WTC11 (cell line): ENCODE measurements at places on chromosomes 3 and 15. TPM values are rescaled to one million over a fixed set of nuclear protein-coding genes. Genes with fewer than 3 reads are reported as not detected.
A peak's percentile ranks its signal among the peaks of the same experiment; 100 is the strongest.

MYEF2 gene
- total RNA-seq, result 109 to 112 TPM (median 111 TPM) in 3 replicates

ZNF35 gene
- 11.1 to 17.2 TPM (median 13.9 TPM) in 3 replicates for total RNA-seq

MINDY2 gene
- 27.0 to 29.9 TPM (median 29.6 TPM) in 3 replicates for total RNA-seq

AP3B2 gene
- 15.2 to 17.7 TPM (median 17.5 TPM) in 3 replicates for total RNA-seq

CCR3 gene
- total RNA-seq, result not detected in 3 replicates

REC114 gene
- not detected in 3 replicates for total RNA-seq

GOLGA8T gene
- 0.78 to 1.0 TPM (median 0.92 TPM) in 3 replicates for total RNA-seq

- no peaks in the 10 kb centered on the region for H3K27me3 ChIP-seq
- H3K4me3 ChIP-seq, result no peak overlapping the region
These were observed 508.9 kb upstream of the ADAMTS9 start for GRCh38 chr3:65196663-65197062.

DNA sequence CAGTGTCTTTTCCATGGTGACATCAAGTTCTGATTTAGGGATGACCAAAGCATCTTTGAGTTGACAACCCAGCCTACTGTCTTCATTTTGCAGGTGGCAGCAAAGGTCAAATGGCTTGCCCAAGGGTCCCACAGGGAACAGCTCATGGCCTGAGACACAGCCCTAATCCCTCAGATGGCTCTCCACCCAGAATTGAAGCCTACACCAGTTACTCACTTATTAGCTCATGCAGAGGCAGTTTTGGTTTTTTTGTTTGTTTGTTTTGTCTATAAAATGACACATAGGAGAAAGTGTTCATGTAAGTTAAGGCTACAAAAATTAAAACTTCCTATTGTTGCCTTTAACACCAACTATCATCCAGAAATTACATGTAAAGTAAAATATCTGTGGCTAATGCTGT, 167.9 kb downstream of the OSBPL10 start:
- no peaks in the 10 kb centered on the region for H3K36me3 ChIP-seq
- no peak overlapping the region for H3K4me3 ChIP-seq
- no peak for DNase-seq

GRCh38 chr15:51229907-51230330, 108.5 kb downstream of the CYP19A1 start:
- H3K4me3 ChIP-seq, result no peak overlapping the region
- DNase-seq, result no peak
- no peaks in the 10 kb centered on the region for H3K27me3 ChIP-seq

DNA sequence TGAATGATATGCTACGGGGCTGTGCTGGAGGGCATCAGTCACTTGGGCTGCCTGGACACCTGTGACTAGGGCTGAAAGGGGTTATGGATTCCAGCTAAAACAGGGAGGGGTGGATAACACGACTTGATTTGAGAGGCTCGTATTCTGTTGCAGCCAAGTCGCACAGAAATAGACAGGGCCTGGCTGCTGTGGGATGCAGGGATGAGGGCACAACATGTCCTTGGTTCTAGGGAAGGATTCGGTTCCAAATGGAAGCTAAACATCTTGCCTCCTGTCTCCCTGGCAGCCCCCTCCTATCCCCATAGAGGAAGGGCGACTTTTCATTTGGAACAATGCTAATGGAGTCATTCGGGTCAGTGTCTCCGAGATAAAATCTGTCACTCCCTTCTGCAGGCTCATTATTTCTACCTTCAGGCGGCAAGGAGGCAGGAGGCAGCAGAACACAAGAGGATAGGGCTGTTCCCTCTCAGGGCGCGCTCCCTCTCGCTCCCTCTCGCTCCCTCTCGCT, 433.8 kb upstream of the RBMS3 start:
- no peak for DNase-seq
- H3K36me3 ChIP-seq, result no peaks in the 10 kb centered on the region
- H3K27me3 ChIP-seq, result no peaks in the 10 kb centered on the region
- H3K4me1 ChIP-seq, result peaks cover 20% of the 10 kb centered on the region
- H3K27ac ChIP-seq, result no peak overlapping the region

GRCh38 chr3:133274477-133274876, 125.4 kb upstream of the BFSP2 start:
- H3K27me3 ChIP-seq, result no peaks in the 10 kb centered on the region
- no peaks in the 10 kb centered on the region for H3K36me3 ChIP-seq
- no peak for DNase-seq
- H3K4me1 ChIP-seq, result peaks cover 28% of the 10 kb centered on the region

DNA sequence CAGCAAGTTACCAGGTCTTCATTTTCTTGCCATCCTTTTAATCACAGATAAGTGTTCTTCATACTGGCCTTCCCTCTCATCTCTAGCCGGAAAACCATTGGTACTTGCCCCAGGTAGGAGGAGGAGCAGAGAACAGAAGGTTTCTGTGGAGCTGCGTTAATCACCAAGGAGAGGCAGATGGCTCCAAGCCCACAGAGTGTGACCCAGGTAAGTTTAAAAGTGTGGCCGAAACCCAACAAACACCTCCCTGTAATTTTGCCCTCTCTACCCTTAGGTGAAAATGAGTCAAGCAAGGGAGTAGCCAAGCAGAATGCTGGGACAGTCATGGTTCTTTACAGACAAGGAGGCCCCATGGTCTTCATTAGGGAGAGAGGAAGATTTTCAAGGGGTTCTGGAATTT, 37.3 kb downstream of the NFKBIZ start:
- no peak overlapping the region for H3K4me3 ChIP-seq
- no peaks in the 10 kb centered on the region for H3K27me3 ChIP-seq
- DNase-seq, result no peak
- no peaks in the 10 kb centered on the region for H3K4me1 ChIP-seq
- H3K27ac ChIP-seq, result no peak overlapping the region
- H3K36me3 ChIP-seq, result 0 out of 2 replicates have a peak, but pooled peaks cover 3% of the 10 kb centered on the region

GRCh38 chr3:197555281-197556261, at the start of gene BDH1:
Gene BDH1, minus strand, starts transcription at chr3:197555968. Its CDS starts 9,525 bp downstream, at chr3:197546443.
- peak within 1 kb of the TSS; percentile 70 for H3K4me3 ChIP-seq
- DNase-seq, result peak; percentile 59
- peak within 1 kb of the TSS; percentile 70; the same call in 1 of the 2 replicates for H3K27ac ChIP-seq
- H3K27me3 ChIP-seq, result peaks cover 40% of the 10 kb centered on the region

GRCh38 chr3:99690761-99691369, 52.5 kb downstream of the COL8A1 start:
- H3K4me1 ChIP-seq, result peaks cover 11% of the 10 kb centered on the region
- H3K27ac ChIP-seq, result no peak overlapping the region
- no peaks in the 10 kb centered on the region for H3K36me3 ChIP-seq
- H3K4me3 ChIP-seq, result no peak overlapping the region
- no peak for DNase-seq

DNA sequence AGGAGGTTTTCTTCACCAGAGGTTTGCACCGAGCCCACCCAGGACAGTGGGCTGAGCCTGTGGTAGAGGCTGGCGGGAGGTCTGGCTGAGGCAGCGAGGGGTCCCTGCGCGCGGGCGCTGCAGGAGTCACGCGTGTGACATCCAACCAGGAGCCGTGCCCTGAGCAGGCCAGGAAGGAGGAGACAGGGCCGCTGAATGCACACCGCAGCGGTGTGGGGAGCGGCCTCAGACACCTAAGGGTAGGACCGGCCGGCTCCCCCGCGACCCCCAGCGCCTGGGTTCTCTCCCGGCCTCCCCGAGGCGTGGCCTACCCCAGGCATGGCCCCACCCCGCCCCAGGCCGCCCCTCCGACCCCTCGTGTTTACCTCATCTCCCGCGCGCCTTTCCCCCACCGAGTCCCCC, 412 bp downstream of the SLC41A3 start:
- no peak overlapping the region for H3K27ac ChIP-seq
- H3K4me3 ChIP-seq, result peak overlapping the region; percentile 91
- H3K27me3 ChIP-seq, result peaks cover 12% of the 10 kb centered on the region

GRCh38 chr15:70376929-70377691, 279.4 kb upstream of the TLE3 start:
- H3K4me3 ChIP-seq, result peak overlapping the region; percentile 80
- H3K4me1 ChIP-seq, result peaks cover 34% of the 10 kb centered on the region

- H3K27me3 ChIP-seq, result no peaks in the 10 kb centered on the region; the same call in 1 of the 2 replicates
- H3K27ac ChIP-seq, result no peak overlapping the region
- no peak for DNase-seq
- H3K4me1 ChIP-seq, result no peaks in the 10 kb centered on the region
- H3K36me3 ChIP-seq, result no peaks in the 10 kb centered on the region
- no peak overlapping the region for H3K4me3 ChIP-seq
These were observed 42.2 kb downstream of the MUC4 start for GRCh38 chr3:195769551-195769950.

DNA sequence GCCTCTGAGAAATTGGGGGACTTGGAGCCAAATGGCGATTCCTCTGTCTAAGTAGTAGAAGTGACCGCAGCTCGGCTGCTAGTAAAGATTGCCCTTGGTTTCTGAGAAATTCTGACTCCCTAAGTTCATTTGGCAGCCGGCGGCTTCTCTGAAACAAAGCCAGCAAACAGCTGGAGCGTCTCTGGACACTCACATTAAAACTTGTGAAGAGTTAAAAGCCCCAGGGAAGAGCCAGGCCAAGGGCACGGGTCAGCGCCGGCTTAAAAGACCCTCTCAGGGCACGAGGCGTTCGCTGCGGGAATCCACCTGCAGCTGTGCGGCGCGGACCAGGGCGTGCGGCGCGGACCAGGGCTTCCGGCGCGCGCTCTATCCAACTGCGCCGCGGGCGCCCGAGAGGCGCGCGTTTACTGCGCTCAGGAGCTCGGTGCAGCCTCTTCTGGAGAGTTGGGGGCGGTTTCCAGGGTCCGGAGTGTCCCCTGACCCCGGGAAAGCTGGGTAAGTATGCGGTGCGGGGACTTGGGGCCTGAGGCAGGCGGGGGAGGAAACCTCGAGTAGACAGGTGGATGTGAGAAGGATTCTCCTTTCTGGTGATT, at the start of gene COL6A5:
COL6A5 (plus strand) TSS at position 186 of the 593 bp plus-strand sequence. CDS start 27,967 bp downstream, outside the sequence.
- H3K27me3 ChIP-seq, result peaks cover 51% of the 10 kb centered on the region
- H3K27ac ChIP-seq, result no peak within 1 kb of the TSS
- peak; percentile 53 for DNase-seq
- peak within 1 kb of the TSS; percentile 70 for H3K4me3 ChIP-seq

GRCh38 chr15:80563372-80563997, 131.6 kb upstream of the ABHD17C start:
- H3K27me3 ChIP-seq, result no peaks in the 10 kb centered on the region
- no peak for DNase-seq
- no peaks in the 10 kb centered on the region for H3K36me3 ChIP-seq
- peaks cover 20% of the 10 kb centered on the region for H3K4me1 ChIP-seq
- no peak overlapping the region for H3K27ac ChIP-seq
- H3K4me3 ChIP-seq, result no peak overlapping the region

DNA sequence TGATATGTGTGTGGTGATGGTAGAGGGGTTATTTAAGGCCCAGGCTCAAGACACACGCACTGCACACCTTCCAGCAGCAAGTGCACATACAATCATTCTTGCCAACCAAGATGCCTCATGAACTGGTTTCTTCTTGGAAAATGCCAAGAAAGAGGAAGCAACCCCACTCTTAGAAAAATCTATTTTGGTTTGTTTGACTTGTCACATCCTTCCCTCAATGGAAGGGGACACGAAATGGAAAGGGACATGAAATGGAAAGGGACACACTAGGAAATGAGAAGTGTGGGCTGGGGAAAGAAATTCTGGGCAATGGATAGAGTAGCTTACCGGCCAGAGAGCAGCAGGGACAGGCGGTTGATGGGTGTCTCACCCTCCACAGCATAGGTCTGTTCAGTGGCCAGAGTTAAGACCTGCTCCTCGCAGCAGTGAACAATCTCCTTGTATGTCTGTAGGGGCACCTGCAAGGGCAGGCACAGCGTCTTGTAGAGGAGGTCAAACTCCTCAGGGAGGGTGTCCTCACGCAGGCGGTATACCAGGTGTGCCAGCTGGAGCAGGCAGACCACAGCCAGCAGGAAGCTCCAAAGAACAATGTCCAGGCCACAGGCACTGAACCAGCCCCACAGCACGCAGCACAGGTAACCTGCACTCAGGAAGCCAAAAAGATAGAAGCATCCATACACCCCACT, 640 bp downstream of the POPDC2 start:
- H3K27ac ChIP-seq, result no peak overlapping the region
- H3K4me1 ChIP-seq, result peaks cover 3% of the 10 kb centered on the region; the same call in 1 of the 2 replicates
- H3K27me3 ChIP-seq, result no peaks in the 10 kb centered on the region
- no peak for DNase-seq
- no peaks in the 10 kb centered on the region for H3K36me3 ChIP-seq
- no peak overlapping the region for H3K4me3 ChIP-seq

DNA sequence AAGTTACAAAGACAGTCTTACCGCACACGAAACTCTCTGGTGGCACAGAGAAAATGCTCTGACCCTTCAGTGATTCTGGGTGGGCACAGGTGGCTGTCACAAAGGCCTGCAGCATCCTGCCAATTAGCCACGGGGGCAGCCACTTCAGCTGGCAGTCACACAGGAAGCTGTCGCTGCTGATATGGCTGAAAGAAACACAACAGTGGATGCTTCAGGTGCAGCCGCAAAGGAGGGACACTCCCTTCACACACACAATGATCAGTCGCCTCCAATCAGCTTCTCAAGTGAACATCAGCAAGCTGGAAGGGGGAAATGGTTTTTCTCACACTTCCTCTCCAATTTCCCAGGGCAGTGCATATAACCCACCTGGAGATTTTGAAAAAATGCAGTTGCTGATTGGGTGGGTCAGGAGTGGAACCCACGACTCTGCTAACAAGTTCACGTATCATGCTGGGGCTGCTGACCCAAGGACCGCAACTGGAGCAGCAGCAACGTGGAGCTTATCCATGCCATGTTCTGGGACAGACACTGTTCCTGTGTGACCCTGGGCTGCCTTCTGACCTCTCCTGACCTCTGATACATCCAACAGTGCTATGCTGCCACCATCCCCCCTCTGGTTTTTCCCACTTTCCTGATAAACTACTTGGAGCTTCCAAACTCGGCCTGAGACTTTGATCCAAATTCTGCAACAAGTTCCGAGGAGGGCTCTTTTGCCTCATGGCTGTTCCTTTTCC, 106.6 kb downstream of the LRIG1 start:
- peaks cover 14% of the 10 kb centered on the region; the same call in 1 of the 2 replicates for H3K4me1 ChIP-seq
- H3K27ac ChIP-seq, result no peak overlapping the region
- peaks cover 86% of the 10 kb centered on the region for H3K36me3 ChIP-seq
- no peak for DNase-seq

- H3K27ac ChIP-seq, result no peak overlapping the region
- no peak for DNase-seq
- peaks cover 50% of the 10 kb centered on the region for H3K4me1 ChIP-seq
These were observed 184.0 kb downstream of the ABHD5 start for GRCh38 chr3:43874731-43875130.
